ENCODE measurements at places on chromosomes 2 and 18.
A peak's percentile ranks its signal among the peaks of the same experiment; 100 is the strongest.

- DNase-seq: no peak
Measured at GRCh38 chr2:1626271-1626681, 118.0 kb downstream of the PXDN start.

DNA sequence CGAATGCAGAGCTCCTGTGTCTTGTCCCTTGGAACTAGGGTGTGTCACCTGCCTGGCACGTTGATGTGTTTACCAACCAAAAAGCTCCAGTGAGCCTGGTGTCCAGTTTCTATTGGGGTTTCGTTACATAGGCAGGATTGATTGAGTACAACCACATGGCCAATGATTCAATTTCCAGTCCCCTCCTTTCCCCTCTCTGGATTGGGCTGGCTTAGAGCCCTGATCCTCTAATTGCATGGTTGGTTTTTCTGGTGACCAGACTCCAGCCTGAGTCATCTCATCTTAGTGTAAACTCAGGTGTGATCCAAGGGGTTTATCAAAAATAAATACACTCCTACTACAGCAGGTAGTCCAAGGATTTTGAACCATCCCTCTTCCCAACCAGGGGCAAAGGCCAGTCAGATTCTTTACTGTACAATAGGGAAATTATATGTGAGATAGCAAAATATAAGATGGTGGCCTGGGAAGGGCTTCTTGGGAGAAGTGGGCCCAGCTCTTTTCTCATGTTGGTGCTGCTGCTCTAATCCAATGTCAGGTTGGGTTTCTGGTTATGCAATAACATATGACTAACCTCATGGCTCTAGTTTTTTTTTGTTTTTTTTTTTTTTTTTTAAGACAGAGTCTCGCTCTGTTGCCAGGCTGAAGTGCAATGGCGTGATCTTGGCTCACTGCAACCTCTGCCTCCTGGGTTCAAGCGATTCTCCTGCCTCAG is 64.7 kb upstream of the MGAT5 start:
- no peak for DNase-seq

- no peak for DNase-seq
Measured at GRCh38 chr2:23550553-23550952, 165.6 kb downstream of the KLHL29 start.

DNA sequence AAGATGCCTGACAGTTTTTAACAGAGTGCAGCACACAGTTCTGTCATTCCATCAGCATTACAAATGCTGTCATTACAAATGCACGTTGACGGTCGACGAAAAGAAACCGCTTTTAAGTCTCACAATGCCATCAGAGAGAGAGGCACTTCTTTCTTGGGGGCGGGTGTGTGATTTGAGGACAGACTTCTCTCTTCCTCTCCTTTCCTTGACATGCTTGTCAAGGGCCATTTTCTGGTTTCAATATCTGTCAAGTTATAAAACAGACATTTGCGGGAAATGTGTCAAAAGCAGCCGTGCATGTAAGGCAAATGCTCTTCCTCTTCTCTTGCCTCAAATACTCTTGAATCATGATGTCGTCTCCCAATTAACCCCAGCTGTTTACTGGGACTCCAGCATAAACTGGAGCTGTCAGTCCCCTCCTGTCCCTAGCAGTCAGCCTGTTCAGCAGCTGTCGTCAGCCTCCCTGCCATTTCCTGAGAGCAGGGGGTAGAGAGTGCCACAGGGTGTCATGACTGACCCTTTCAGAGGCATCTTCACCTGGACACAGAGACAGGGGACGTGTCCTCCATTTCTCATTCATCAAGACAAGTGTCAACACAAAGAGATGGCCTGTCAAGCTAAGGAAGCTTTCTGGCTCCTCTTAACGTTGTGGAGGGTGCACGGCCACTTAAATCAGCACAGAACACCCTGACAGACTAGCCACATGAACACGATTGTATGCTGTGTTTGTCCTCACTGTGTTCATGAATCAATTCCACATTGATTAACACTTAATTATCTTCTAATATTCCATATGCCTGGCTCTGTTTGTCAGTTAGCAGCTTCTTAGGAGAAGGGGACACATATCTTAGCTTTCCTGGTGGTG is 305.4 kb upstream of the RAB6C start:
- no peak for DNase-seq

GRCh38 chr2:203873461-203873860 is 5.9 kb downstream of the CTLA4 start:
- DNase-seq: no peak

DNA sequence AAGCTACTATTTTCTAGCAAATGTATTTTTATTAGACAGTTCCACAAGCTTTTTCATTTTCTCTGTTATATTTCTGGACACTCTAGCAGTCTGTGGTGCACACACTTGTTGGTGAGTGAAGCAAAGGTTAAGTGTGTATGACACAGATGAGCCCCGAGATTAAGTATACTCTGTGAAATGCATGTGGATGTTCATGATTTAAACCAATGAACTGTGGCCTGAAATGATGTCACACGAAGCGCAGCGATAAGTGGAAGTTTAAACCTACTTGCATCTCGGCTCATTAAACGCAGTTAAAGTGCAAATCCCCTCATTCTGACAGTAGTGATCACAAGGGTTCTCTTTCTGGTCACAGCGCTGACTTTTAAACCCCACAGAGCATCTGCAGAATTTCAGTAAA is 1488.8 kb upstream of the NXPH2 start:
- no peak for DNase-seq

DNA sequence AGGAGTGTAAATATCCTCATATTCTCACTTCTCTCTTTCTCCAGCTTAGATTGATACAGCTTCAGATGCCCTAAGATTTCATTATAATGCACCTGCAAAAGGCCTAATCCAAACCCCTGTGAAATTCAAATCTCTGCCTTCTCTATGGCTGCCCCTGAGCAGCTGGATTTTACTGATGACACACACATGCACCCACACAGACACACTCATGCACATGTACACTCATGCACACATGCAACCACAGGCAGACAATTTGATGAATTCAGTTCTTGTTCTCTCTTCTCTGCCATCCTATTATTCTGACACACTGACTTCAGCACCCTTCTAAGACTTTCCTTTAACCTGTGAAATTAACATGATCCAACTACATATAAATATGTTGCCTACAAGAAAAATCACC is 563.2 kb downstream of the RNF144A start:
- no peak for DNase-seq

- DNase-seq: no peak
Measured at GRCh38 chr2:10995366-10995970, 83.7 kb downstream of the KCNF1 start.

- DNase-seq: no peak
Measured at GRCh38 chr18:37395631-37396030, 170.0 kb downstream of the CELF4 start.

GRCh38 chr2:219495531-219496122 is 3.1 kb upstream of the GMPPA start:
- peak; percentile 55 for DNase-seq

- DNase-seq: no peak
Measured at GRCh38 chr2:237752761-237753165, 45.8 kb upstream of the RBM44 start.

GRCh38 chr2:182015334-182016109 is 29.9 kb downstream of the PPP1R1C start:
- no peak for DNase-seq

DNA sequence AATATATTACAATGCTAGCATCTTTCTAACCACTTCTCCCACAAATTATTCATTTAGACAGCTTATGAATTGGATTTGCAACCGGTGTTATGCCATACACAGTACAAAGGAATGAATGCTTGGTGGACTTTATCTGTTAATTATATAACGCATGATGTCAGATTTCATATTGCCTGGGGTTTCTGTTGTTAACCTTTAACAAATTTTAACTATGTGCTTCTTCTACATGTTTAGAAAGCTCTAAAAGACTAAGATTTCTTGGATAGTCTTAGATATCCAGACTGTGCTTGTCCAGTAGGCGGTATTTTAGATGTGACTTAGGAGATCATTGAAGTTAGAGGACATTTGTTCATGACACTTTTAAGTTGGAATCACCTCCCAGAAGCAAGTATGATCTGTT is 976.3 kb downstream of the TMEM182 start:
- DNase-seq: no peak

DNA sequence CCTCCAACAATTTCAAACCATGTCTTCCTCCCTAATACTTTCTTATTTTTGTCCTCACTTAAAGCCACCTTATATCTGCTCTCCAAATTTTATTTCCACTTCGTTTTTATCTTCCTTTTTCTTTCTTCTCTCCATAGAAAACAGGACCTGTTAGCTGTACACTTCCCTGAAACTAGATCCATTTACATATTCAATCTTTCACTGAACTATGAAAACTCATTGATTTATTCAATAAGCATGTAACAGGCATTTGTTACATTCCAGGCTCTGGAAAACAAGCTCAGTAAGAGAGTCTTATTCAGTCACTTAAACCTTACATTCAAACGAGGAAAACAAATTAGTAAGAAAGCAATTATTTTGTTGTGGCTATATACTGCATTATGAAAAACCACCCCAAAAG is 1225.3 kb downstream of the SUCLG1 start:
- no peak for DNase-seq

- DNase-seq: no peak
Measured at GRCh38 chr18:63788447-63789096, 13.4 kb downstream of the SERPINB7 start.

- DNase-seq: no peak
Measured at GRCh38 chr2:127173057-127173456, 47.0 kb downstream of the CYP27C1 start.

DNA sequence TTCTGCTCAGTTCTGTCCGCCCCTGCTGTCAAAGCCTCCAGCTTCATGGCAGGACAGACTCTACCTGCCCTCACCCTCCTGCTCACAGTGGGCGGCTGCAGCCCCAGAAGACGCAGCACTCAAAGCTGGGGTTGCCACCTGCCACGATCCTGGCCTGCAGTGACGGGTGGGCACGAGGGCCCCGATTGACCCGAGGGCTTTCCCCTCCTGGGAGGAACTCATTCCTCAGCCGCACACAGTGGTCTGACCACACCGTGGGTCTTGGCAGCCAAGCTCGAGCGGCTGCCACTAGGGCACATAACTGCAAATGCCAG is 47.1 kb downstream of the HS6ST1 start:
- DNase-seq: no peak

DNA sequence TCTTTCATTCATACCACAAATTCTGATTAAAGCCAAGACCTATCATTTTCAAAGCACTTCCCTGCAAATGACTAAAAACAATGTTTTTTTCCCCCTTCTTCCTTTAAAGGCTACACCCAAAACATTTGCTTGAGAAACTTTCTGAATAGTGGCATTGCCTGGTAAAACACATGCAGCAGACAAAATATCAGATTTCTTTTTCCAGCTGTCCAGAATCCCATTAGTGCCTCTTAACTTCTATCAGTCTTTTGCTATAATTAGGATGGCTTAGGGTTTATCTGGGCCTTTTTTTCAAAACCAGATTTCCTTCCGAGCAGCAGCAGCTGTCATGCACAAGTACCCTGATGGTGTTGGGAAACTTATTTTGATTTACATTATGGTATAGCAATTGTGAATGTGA is 50.6 kb downstream of the ALPK2 start:
- DNase-seq: no peak

- no peak for DNase-seq
Measured at GRCh38 chr2:173086518-173087213, 11.0 kb downstream of the MAP3K20 start.

DNA sequence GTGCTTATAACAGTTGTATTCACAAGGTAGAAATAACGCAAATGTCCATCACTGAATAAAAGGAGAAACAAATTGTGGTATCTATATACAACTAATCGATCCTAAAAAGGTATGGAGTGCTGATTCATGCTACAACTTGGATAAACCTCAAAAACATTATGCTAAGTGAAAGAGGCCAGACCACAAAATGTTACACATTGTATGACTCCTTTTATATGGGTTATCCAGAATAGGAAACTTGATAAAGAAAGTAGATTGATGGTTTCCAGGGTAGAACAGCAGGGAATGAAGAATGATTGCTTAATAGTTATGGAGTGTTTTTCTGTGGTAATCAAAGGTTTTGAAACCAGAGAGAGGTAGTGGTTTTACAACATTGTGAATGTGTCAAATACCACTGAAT is 432.2 kb upstream of the TRIB2 start:
- DNase-seq: no peak

All from progenitor cell of endocrine pancreas (in vitro differentiated cells).